ENCODE measurements at places on chromosomes 6 and 20. TPM values are rescaled to one million over a fixed set of nuclear protein-coding genes. Genes with fewer than 3 reads are reported as not detected.
A peak's percentile ranks its signal among the peaks of the same experiment; 100 is the strongest.

Gene VIP
- not detected for total RNA-seq

DNA sequence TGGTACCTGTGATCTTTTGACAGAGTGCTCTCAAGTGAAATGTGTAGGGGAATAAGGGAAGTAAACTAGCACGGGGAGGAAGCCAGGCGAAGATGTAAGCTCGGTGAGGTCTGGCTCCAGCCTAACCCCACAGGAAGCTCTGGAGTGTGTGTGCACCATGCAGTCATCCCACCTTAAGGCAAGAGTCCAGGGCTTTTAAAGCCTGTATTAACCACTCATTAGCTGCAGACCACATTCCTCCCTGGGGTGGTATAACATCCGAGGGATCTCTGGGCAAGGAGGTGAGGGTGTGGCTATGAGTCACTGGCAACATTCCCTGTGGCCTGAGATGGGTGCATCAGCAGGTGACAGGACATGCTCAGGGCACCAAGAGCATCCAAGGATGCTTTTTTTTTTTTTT, 12.5 kb upstream of the RANBP9 start:
- H3K4me1 ChIP-seq = peaks cover 27% of the 10 kb centered on the region
- no peaks in the 10 kb centered on the region for H3K27me3 ChIP-seq
- no peak for DNase-seq
- no peaks in the 10 kb centered on the region for H3K36me3 ChIP-seq
- H3K27ac ChIP-seq = no peak overlapping the region
- H3K4me3 ChIP-seq = no peak overlapping the region

DNA sequence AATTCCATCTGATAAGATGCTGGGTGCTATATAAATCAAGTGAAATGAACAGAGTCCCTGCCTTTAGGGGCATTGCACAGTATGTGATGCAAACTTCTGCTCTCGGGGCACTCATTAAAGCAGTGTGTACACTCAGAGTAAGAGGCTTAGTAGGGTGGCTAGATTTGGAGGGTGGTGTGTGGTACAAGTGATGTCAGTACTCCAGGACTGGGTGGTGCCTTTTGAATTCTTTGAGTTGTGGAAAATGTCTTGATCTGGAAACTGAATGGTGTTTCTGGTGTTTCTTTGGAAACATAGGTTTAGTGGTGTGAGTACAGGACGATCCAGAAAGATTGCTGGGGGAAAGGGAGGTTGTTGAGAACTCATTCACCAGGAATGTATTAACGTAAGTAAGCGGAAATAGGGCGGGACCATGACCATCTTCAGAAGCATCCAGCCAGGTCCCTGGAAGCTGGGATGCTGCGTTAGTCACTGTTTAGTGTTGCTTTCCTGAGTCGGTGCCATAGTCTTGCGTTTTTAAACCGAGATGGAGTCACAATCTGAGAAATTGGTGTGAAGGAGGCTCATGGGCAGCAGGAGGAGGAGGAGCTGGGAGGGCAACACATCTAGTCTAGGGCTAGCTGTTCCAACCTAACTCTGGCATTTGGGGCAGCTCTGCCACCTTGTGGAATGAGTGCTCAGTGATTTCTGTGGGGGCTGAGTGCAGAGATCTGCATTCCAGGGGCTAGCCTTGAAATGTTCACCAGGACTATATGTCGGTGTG, 70.3 kb downstream of the SCAND1 start:
- H3K4me1 ChIP-seq = peaks cover 8% of the 10 kb centered on the region
- no peak overlapping the region for H3K27ac ChIP-seq
- peak; percentile 75 for DNase-seq
- no peaks in the 10 kb centered on the region for H3K36me3 ChIP-seq

DNA sequence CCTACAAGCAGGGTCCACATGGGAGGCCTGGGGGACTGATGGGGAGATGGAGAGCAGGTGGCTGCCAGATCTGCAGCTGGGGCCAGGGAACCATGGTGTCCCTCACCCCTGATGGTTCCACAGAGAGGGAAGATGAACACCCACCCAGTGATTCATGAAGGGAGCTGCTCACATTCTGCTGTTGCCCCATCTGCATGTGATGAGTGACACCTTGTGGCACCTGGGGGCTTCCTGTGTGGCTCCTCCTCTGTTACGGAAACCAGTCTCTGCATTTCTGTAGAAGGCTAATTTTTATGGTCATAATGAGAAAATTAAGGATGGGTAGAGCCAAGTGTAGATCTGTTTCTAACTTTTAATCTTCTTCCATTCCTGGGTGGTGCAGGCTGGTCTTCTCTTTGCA, 217.1 kb downstream of the SMOC2 start:
- H3K27ac ChIP-seq = no peak overlapping the region
- H3K27me3 ChIP-seq = peaks cover 8% of the 10 kb centered on the region
- no peak overlapping the region for H3K4me3 ChIP-seq
- H3K36me3 ChIP-seq = no peaks in the 10 kb centered on the region

Gene BEND6
- total RNA-seq = not detected

- peaks cover 2% of the 10 kb centered on the region for H3K36me3 ChIP-seq
- no peak overlapping the region for H3K27ac ChIP-seq
- DNase-seq = no peak
- H3K27me3 ChIP-seq = peaks cover 4% of the 10 kb centered on the region
- H3K4me1 ChIP-seq = peaks cover 17% of the 10 kb centered on the region
- no peak overlapping the region for H3K4me3 ChIP-seq
Measured at GRCh38 chr20:53389516-53390300, 203.9 kb downstream of the ZNF217 start.

DNA sequence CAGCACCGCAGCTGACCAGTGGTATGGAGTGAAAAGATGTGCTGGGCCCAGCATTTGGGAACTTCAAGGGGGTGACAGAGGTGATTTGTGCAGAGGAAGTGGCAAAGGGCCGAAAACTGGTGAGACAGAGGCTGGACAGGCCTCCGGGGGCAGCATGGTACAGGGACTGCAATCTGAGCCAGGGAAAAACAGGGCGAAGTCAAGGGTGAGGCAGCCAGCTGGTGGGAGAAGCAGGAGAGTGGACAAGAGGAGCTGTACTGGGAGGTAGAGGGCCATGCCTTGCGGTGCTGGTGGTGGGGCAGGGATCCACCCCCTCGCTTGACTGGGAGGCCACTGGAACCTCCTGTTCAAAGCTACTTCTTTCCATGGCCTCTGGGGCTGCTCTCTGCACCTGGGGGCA, 7.3 kb upstream of the GFRA4 start:
- H3K4me1 ChIP-seq = peaks cover 17% of the 10 kb centered on the region
- H3K27me3 ChIP-seq = peaks cover 38% of the 10 kb centered on the region
- no peak overlapping the region for H3K27ac ChIP-seq
- DNase-seq = no peak
- no peak overlapping the region for H3K4me3 ChIP-seq
- H3K36me3 ChIP-seq = no peaks in the 10 kb centered on the region

GRCh38 chr6:15331629-15332251, 85.9 kb downstream of the JARID2 start:
- H3K36me3 ChIP-seq = peaks cover 12% of the 10 kb centered on the region
- no peaks in the 10 kb centered on the region for H3K27me3 ChIP-seq
- no peak overlapping the region for H3K27ac ChIP-seq
- no peak for DNase-seq
- H3K4me1 ChIP-seq = peaks cover 77% of the 10 kb centered on the region

DNA sequence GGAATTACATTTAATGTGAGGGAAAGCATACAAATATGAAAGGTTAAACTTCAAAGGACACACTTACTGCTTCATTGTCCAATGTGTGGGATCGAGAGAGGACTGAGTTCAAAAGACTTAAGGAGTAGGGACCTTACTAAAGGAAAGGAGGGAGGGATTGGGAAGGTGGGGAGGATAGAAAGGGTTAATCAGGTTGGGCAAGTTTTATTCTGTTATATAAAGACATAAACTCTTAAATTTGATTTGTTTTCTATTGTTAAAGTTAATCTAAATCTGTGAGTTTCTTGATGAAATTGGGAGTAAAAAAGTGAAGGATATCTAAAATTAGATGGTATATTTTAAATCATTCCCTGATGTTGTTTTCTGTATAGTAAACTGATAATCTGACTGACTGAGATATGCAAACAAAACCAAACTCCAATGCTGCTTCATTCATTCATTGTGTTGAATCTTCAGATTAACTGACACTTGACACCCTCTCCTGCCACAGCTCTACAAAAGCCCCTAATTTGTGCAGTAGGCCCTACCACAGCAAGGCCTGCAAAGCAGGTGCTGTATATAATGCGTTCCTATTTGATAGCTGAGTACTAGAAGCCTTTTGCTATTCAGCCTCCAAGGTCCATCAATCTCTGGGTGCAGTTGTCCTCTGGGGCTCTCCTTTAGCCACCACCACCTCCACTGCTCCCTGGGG, 1.3 kb upstream of the UBE2J1 start:
- no peak for DNase-seq
- no peaks in the 10 kb centered on the region for H3K27me3 ChIP-seq
- H3K4me1 ChIP-seq = peaks cover 71% of the 10 kb centered on the region
- peaks cover 3% of the 10 kb centered on the region for H3K36me3 ChIP-seq

DNA sequence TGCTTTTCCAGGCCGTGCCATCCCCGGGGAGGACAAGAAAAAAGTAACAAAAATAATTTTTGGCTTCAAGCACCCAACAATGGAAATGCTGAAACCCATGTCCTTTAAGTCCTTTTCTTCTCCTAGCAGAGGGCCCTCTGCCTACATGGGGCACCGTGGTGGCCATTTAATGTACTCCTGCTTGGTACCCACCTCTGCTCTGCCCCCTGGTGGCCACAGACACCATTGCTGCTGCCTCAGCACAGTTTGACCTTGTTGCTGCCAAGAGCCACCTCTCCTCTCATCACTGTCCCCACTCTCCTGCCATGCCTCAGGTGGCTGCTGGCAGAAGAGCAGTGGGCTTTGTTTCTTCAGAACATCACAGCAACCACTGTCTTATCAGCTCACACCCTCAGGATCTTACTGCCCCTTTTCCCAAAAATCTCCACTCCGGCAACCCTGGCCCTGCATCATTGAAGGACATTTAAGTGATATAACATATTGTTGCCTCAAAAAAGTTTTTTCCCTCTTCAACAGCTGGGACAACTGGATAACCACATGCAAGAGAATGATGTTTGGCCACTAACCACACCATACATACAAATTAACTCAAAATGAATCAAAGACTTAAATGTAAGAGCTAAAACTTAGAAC, 12.9 kb upstream of the ARMC2 start:
- no peaks in the 10 kb centered on the region for H3K27me3 ChIP-seq
- H3K4me1 ChIP-seq = peaks cover 13% of the 10 kb centered on the region
- no peaks in the 10 kb centered on the region for H3K36me3 ChIP-seq
- H3K4me3 ChIP-seq = no peak overlapping the region
- peak; percentile 91 for DNase-seq

DNA sequence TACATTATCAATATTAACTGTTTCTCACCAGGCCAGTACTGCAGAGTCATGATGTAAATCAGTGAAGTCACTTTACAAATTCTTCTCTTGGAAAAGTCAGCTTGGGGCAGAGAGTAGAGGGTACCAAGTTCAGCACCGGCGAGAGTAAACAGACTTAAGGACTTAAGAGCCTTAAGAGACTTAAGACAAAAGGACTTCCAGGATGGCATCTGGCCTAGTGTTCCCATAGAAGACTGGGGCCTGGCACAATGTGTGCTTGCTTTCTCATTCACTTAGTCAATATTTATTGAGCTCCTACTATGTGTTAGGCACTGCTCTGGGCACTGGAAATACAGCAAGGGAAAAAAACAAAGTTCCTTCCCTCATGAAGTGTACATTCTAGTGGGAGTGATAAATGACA, 1.4 kb upstream of the SNPH start:
- H3K4me3 ChIP-seq = peak overlapping the region; percentile 89
- H3K27me3 ChIP-seq = peaks cover 3% of the 10 kb centered on the region
- H3K36me3 ChIP-seq = no peaks in the 10 kb centered on the region
- H3K27ac ChIP-seq = peak overlapping the region; percentile 23
- H3K4me1 ChIP-seq = peaks cover 42% of the 10 kb centered on the region

Data from activated CD4-positive, alpha-beta memory T cell treated with anti-CD3 and anti-CD28 coated beads for 36 hours (primary cell).